ENCODE measurements at places on chromosomes 16 and 17.

DNA sequence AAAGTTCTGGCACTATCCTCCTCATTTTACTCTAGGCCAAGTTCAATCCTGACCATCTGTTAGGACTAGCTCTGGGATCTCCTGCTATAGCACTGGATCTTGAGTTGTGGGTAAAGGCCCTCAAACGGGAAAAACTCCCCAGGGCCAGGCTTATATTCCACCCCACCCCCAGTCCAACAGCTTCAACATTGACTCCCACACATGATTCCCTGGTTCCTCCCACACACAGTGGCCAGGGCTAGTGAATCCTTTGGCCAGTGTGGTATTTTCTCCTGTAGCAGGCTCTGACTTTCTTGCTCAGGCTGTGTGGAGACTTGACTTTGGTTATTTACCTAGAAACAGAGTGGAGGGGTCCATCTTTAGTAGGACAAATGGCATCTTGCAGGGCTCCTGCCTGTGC lies 10.3 kb upstream of the AKAP10 start:
- DNase-seq: no peak

GRCh38 chr16:85286951-85287814 lies 174.9 kb upstream of the CIBAR2 start:
- DNase-seq: no peak

DNA sequence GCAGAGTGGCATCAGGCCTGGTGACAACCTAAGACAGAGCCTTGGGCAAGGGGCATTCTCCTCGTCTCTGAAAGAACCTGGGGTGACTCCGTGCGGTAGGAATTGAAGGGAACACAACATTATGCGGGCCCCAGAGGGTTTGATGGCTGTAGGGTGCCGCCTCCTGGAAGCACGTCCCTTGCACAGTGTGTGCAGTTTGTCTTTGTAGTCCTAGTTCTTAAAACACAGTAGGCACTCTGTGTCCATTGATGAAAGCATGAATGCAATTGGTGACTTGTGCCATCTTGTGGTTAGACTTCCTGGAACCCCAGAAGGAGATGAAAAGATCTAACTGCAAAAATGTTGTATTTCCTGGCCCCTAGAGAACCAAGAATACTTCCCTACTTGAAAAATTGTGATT lies 279.8 kb downstream of the UTP18 start:
- no peak for DNase-seq

DNA sequence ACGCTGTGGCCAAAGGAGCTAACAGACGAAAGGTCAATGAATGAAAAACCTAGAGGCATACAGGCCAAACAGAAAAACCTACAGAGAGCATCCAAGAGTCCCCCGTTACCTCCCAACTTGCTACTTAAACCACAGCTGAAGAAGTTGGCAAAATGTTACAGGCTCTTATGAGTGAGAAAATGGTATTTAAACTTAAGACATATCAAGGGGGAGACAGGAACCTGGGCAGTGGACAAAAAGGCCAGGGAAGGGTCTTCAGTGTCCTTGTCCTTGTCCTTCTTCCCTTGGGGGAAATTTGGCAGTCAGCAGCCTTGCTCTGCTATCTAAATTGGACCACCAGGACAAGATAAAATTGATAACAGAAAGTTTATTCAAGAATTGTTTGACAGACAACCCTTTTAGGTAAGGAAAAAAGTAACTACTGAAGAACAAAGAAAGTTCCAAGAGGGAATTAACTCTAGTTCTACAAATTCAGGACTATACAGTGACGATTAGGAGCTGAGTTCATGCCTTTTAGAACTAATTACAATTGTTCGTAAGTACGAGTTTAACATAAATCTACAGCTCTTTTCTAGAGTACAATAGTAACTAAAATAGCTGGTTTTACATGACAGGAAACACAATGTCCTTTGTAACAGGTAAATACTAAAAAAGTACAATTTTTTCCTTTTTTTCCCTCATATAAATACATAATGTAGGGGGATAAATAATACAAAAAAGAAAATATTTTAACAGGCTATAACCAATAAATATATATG lies 3.8 kb upstream of the HOXB2 start:
- DNase-seq: no peak

DNA sequence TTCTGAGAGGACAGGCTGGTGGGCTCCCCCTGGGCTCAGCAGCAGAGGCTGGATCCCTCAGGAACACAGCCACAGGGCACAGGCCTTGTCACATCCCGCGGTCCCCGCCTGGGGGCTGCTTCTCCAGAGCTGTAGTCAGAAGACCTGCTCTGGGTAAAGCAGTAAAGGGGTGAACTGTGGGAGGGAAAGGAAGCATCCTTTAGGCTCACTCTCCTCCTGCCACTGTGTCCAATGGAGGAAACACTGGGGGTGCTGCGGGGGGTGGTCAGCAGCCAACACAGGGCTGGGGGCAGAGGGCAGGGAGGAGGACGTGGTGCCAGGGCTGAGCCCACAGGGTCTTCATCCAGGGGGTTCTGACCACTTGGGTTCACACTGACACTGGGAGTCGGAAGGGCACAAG lies 5.0 kb upstream of the SLC38A8 start:
- no peak for DNase-seq

DNA sequence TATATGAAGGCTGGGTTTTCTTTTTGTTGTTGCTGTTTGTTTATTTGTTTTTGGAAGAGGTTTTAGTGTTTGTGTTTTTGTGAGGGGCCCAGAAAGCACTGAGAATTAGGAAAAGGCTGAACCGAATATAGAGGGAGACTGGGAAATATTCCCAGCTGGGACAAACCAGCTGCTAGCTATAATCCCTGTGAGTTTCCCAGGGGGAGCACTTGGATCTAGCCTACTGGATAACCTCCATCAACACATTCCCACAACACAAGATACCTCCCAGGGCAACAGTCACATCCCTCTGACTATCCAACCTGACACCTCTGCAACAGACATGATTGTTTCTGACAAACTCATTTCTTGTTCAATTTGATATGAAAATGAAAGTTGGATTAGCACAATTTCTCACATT lies 16.7 kb downstream of the CDH11 start:
- no peak for DNase-seq

- DNase-seq: no peak
Measured at GRCh38 chr17:34990921-34991365, 10.6 kb downstream of the LIG3 start.

DNA sequence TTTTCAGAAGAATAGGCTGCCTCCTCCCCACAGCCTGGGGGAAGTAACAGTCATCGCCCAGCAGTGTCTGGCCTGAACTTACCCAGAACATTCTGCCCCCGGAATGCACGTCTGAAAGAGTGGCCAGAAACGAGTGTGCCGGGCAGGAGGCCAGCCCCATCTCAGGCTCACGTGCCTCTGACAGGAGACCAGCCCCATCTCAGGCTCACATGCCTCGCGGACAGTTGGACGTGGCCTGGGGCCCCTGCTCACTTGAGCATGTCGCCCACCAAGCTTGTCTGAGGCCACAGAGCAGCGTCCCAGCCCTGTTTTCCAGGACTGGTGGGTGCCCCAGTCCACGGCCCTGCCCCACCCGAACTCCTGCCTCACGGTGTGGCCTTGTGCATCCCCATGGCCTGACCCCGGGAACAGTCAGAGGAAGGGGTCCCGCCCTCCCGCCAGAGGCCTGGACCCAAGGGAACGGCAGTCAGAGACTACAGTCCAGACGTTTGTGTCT lies 16.3 kb upstream of the CDH15 start:
- DNase-seq: no peak

GRCh38 chr16:23506606-23506994 lies 3.7 kb downstream of the GGA2 start:
- no peak for DNase-seq

DNA sequence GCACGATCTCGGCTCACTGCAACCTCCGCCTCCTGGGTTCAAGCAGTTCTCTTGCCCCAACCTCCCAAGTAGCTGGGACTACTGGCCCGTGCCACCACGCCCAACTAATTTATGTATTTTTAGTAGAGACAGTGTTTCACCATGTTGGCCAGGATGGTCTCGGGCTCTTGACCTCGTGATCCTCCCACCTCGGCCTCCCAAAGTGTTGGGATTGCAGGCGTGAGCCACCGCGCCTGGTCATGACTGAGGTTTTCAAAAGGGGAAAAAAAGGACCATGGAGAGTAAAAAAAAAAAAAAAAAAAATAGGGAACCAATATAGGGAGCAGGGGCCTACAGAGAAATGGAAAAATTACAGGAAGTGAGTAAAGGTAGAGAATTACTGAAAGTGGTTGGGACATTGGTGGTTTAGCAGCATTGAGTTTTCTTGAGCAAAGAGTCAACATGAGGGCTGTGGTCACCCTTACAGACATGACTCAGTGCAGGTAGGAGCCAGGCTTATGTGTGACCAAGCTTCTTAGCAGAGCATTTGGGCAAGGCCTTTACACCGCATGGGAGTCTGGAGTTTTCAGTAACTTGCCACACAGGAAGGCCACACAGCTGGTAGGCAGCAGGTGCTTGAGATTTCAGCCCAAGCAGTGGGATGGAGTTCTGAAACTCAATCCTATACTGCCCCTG lies 447.3 kb downstream of the HS3ST3B1 start:
- no peak for DNase-seq

DNA sequence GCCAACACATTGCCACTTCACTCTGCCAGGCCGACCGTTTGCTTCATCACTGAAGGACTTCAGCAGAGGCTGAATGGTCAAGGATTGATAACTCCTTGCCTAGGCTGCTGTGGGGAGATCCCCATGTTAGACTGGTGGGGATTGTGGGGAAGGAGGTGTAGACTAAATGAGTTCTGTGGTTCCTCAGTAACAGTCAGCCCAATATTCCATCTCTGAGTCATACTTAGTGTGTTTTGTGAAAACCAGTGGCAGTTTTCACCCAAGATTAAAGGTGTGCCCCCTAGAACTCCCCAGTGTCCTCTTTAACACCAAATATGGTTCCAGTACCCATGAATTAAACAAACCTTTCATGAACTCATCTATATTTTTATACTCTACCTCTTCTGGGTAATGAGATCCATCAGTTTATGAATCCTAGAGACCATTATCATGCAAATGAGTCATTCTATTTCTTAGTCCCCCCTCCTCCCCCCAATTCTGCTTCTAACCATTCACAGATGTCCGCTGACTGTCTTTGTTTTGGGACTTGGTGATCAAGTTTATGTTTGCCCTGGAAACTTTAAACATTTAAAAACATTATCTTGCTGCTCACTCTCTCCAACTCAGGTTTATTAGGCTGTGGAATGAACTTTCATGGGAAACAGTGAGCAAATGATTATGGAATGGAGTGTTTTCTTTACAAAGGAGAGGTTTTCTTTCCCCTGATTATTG lies 66.8 kb upstream of the GAS7 start:
- DNase-seq: no peak

DNA sequence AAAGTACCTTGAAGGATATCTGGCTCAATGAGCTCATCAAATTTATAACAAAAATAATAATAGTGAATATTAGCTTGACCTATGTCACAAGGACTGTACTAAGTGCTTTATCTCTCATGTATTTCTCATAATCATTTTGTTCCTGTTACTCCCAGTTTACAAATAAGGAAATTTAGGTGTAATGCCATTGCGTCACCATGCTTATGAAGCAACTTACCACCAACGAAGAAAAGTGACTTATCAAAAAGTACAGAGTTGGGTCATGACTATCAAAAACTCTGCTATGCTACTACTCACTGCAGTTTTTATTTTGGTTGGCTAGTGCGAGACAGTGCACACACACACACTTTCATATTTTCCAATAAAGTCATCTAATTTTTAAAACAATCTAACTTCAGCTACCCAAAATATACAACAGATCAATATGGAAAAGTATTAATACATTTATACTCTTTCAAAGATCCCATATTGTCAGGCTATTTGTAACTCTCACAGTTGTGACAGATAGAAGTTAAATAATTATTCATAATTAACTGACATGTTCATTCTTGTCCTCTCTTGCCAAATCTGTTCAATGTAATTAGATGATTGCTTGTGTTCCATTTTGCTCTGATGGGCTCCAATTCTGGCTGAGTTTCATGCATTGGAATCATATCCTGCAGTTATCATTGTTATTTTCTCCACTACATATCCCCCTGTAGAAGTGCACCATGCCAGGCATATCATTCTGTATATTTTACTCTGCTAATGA lies 119.4 kb downstream of the KCNJ2 start:
- DNase-seq: no peak

- no peak for DNase-seq
Measured at GRCh38 chr16:7335991-7336634, 3.5 kb downstream of the RBFOX1 start.

- DNase-seq: no peak
Measured at GRCh38 chr17:50460831-50461526, 7.7 kb downstream of the CHAD start.

GRCh38 chr17:30103921-30104320 lies 12.7 kb upstream of the NSRP1 start:
- DNase-seq: no peak

DNA sequence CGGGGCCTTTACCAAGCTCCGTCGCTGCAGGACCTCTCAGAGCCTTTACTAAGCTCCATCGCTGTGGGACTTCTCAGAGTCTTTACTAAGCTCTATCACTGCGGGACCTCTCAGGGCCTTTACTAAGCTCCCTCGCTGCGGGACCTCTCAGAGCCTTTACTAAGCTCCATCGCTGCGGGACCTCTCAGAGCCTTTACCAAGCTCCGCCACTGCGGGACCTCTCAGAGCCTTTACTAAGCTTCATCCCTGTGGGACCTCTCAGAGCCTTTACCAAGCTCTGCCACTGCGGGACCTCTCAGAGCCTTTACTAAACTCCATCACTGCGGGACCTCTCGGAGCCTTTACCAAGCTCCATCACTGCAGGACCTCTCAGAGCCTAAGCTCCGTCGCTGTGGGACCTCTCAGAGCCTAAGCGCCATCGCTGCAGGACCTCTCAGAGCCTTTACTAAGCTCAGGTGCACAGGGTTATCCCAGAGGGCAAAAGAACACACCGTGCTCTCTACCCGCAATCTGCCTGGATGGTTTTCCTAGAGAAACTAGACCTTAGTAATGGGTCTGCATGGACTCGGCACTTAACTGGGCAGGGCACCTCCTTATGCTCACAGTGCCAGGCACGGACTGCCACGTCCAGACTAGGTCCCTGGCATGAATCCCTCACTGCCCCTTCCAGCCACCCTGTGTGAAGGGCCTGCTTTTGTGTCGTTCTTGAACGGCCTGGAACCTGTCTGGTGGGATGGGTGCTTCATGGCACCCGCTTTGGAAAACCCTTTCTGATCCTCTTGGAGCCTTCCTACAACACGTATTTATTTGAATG lies 69.2 kb upstream of the DOC2B start:
- no peak for DNase-seq

DNA sequence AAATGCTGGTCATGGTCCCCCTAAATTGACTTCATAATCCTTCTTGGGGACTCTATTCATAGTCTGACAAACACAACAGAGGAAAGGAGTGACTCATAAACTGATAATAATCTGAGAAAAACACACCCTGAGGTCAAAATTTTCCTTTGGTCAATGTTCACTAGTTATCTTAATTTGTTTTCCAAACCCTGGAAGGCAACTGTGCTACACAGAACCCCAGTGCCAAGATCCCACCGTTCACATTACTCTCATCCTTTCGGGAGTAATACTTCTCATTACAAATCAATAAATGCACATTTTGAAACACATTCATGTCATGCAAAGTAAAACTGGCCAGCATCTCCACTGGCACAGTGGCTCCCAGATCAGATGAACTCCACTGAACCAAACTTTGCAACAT lies 23.2 kb downstream of the COIL start:
- DNase-seq: no peak

GRCh38 chr17:64771980-64772844 lies 110.1 kb upstream of the SMURF2 start:
- DNase-seq: no peak

All from NT2/D1 (cell line).